ENCODE measurements at places on chromosomes 11 and 22. TPM values are rescaled to one million over a fixed set of nuclear protein-coding genes. Genes with fewer than 3 reads are reported as not detected.

DNA sequence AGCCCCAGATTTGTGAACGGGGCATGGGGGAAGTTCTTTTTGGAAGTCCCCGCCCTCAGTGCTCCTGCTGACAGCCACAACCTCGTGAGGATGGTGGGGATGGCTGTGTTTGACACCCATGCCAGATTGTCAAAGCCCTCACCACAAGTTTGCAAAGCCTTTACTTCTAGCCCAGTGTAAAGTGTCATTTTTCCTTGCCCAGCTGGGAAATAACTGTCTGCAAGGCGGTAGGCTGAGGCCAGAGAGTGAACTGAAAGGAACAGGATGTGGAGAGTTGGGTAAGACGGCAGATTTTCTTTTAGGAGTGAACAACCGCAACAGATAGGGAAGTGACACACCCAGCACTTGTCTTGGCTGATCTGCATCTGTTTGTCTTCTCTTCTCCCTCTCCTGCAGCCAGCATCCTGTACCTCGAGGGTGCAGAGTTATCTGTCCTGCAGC, 13.6 kb downstream of the IL17RA start:
- DNase-seq = no peak

GRCh38 chr11:33801821-33802193, 27.5 kb upstream of the FBXO3 start:
- DNase-seq = no peak

DNA sequence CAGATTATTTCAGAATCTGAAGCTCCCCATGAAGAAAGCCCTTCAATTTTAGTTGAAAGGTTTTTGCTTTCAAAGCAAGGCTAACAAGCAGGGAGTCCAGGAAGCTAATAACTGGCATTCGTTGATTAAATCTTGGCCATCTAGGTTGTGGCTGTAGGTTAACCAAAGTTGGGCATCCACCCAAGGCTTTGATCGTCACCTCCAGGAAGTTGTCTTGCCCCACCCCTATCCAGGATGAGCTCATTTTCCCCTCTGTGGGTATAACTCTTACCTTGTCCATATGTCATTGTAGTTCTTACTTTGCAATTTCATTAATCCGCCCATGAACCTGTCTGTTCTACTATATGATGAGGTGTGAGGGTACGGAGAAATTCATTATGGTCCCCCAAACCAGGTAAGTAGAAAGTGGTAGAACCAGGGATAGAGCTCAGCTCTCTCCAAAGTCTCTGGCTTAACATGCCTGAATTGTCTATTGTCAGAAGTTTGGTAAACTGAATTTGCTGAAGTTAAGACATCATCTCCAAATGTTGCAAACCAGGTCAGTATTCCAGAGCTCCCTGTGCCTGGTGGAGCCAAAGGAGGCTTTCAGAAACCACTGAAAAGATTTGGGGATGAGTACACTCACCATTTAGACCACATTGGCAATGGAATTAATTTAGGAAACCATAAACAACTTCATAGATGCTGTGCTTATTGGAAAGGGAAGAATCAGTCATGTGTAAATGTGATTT, 97.1 kb downstream of the CD44 start:
- DNase-seq = no peak

DNA sequence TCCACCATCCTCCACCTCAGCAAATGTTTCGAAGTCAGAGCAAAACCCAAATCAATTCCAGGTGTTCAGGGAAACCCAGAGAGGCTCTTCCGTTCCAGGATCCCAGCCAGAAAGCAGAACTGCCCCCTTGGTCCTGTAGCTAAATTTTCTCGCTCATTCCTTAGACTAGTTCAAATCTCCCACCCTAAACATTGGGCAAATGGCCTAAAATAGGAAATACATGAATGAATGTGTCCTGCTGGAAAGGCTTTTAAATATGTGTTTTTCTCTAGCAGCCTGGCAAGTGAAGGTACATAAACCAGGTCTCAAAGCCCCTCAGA, 89.6 kb downstream of the ETS1 start:
- DNase-seq = no peak

DNA sequence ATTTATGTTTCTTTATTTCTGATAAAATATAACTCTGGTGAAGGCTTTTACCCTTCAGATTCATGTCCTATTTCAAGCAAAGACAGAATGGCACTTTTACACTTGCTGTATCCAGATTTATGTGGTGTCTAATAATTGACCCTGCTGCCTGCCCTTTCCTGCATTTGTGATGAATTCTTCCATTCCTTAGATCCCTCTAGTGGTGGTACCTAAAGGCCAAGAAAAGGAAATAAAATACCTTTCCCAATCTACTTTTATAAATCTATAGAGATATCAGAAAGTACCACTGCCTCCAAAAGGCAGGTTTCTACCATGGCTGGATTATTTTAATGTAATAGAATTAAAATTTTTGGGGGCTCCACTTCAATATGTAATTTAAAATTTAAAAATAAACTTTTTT, 34.2 kb downstream of the CCDC81 start:
- no peak for DNase-seq

GRCh38 chr22:23570681-23571080, 9.4 kb downstream of the IGLL1 start:
- no peak for DNase-seq

DNA sequence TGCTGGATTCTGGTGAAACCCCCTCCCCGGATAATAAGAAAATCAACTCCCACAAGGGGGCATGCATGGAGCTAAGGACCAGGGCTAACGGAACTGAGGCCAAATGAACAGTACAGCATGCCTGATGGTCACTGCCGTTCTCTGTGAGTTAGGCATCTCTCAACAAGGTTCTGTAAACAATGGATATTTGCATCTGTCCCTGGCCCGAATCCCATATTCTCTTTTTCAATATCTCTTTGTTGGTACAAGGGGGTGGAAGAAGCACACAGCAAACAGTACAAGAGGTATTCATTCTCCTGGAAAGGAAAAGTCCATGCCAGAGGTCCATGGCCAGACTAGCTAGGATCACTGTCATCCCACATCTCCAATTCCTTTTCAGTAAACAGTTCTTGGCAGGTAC, 32.2 kb upstream of the APOA1 start:
- DNase-seq = no peak

DNA sequence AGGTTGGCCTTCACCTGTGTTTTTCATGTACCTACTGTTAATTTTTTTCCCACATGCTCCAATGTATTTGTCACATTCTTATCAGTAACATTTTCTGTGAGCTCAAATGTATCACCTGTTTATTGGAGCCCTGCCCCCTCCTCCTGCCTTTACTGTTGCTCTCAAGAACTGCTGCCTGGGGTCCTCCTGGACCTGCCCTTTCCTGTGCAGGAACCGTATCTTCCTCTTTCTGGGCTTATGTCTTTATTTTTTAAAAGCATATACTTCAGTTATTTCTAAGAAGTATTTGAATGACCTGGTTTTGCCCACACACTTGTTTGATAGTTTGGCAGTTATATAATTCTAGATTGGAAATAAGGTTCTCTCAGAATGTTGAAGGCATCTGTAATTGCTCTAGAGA, 5.9 kb downstream of the FAM118B start:
- DNase-seq = no peak

DNA sequence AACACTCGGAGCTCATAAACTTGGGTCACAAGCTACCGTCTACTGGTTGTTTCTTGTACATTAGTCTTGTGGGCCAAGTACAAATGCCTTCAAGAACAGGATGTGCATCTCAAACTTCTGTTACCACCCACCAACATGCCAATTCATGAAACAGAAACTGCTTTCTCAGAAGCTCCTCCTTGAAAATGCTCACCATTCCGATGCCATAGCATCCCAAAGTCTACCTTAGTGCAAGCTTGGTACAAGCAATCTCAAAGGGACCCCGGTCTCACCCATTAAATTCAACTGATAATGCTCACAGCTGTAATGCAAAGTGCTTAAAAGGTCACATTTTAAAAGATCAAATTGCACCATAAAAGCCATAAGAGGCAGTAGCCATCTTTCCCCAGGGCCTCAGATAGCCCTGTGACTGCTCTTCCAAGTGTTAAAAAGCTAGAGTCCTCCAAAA, 31.8 kb upstream of the CCDC34 start:
- DNase-seq = no peak

- DNase-seq = no peak
Measured at GRCh38 chr11:106161775-106162634, 84.5 kb downstream of the AASDHPPT start.

DNA sequence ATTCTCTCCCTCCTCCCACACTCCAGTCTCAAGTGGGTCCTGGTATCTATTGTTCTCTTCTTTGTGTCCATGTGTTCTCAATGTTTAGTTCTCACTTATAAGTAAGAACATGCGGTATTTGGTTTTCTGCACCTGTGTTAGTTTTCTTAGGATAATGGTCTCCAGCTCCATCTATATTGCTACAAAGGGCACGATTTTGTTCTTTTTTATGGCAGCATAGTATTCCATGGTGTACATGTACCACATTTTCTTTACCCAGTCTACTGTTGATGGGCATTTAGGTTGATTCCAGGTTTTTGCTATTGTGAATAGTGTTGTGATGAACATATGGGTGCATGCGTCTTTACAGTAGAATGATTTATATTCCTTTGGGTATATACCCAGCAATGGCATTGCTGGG, 4.2 kb upstream of the INCENP start:
- no peak for DNase-seq

DNA sequence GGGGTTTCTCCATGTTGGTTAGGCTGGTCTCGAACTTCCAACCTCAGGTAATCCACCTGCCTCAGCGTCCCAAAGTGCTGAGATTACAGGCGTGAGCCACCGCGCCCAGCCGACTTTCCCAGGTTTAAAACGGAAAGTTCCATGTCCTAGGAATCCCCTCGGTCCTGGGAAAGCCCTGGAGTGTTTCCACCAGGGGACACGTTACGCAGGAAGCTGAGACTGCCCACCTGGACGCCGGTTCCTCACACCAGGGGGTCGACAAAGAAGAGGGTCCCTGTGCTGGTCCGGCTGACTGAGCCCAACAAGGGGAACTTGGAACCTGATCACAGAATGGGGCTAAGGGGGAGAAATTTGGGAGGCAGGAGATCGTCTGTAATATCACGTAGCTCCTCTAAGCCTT, 3.5 kb upstream of the B4GALNT4 start:
- DNase-seq = no peak

GRCh38 chr11:126518071-126518971, 162.8 kb downstream of the ST3GAL4 start:
- DNase-seq = no peak

- no peak for DNase-seq
Measured at GRCh38 chr22:28962042-28962554, 78.7 kb downstream of the ZNRF3 start.

GRCh38 chr11:48093795-48094642, 113.7 kb downstream of the PTPRJ start:
- peak; percentile 83 for DNase-seq

DNA sequence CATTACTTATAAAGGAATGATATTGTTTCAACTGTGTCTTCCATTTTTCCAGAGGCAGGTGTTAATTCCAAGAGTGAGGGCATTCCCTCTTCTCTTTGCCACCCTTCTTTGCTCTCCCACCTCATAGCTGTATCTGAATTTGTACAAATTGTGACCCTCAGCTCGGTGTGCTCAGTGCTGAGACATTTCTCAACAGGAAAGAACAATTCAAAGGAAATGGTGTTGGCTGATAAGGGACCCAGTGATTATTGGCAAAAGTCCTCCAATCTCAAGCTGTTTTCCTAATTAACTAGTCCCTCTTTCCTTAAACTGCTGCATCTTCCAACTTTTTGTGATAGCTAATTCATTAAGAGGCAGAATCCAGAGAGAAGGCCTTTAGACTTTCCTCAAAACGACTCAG, 408.9 kb upstream of the SYN3 start:
- no peak for DNase-seq

Gene SYT9
- 11.3 TPM for total RNA-seq

Gene APLNR
- 2.4 TPM for total RNA-seq

Gene SEPTIN3
- total RNA-seq = not detected

Gene OR5AR1
- not detected for total RNA-seq

Gene NR1H3
- total RNA-seq = 94.0 TPM

Gene PHF21B
- total RNA-seq = not detected

Gene SART1
- total RNA-seq = 14.6 TPM

Measured in left lobe of liver (tissue), 2 donors.